Muscle of arm (tissue), 14 donors: ENCODE measurements at places on chromosomes 7 and 10. TPM values are rescaled to one million over a fixed set of nuclear protein-coding genes. Genes with fewer than 3 reads are reported as not detected.

DNA sequence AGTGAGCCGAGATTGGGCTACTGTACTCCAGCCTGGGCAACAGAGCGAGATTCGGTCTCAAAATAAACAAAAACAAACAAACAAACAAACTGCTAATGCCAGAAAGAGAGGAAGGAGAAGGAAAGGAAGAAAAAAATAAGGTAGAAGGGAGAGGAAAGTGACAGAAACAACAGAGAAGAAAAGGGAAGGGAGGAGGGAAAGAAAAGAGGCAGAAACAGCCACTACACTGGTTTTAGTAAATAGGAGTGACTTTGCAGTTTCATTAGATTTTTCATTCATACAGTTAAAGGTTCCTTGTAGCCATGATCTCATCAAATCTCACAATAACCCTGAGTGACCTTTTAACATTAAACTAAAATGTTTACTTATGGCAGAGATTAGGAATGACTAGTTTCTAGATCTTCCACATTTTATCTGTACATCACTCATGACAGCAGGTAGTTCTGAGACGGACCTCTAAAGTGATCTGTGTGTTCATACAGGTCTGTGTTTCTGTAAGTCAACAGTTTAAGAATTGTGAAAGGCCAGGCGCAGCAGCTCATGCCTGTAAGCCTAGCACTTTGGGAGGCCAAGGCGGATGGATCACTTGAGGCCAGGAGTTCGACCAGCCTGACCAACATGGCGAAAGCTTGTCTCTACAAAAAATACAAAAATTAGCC, 191.3 kb upstream of the KLF14 start:
- DNase-seq, result no peak

DNA sequence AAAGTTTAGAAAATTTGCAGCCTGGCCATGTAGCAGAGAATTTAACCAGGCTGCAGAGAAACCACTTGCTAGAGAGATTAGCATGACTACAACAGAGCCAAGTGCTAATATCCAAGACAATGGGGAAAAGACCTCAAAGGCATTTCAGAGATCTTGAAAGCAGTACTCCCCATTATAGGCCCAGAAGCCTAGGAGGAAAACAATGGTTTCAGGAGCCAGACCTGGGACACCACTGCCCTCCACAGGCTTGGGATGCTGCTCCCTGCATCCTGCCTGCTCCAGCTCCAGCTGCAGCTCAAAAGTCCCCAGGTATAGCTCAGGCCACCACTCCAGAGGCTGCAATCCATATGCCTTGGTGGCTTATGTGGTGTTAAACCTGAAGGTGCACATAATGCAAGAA, 101.5 kb upstream of the TMEM72 start:
- no peak for DNase-seq

DNA sequence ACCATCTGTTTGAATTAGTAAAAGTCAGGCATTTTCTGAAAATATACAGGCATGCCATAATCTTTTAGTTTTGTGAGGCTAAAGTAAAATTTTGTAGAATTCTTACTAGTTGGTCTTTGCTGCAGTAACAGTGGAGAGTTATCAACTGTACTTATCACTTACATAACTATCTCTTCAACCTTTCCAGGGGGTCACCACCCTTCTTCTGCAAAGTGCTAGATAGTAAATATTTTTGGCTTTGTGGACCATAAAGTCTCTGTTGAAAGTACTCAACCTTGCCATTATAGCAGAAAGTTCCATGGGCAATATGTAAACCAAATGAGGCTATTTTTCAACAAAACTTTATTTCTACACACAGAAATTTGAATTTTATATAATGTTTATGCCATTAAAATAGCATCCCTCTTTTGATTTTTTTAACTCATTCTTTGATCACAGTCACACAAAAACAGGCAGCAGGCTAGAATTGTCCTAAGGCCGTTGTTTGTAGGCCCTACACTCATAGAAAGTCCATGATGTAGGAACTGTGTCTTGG, 59.5 kb upstream of the KLF6 start:
- no peak for DNase-seq

DNA sequence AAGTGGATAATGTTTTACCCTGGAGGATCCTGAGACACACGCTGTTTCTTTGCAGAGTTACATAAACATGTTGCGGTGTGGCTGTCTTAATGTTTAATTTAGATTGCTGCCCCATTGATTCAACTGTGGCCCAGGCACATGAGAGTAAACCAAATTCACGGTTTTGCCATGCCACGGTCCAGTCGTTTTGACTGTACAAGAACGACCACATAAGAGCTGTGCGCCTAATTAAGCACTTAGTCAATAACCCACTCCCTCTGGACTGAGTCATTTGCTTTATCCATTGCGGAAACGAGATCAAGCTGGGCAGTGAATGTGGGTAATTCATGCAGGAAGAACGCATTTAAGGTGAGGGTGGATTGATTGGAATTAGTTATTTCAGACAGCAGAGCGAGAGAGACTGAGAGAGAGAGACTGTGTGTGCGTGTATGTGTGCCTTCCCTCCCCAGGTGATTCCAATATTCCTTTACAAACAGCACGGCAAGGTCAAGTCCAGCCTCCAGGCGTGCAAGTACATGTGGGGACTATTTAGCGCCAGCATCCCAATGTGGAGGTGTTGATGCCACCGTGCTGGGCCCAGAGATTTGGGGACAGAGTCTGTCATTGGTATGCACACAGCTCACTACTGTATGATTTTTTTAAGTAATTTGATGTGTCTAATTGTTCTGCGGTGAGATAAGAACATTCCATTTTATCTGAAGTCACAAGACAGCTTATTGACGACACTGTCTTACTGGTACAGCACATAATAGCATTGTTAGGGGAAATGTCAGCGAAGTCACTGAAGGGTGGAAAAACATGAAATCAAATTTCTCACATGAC, 8.4 kb upstream of the TEX36 start:
- DNase-seq, result no peak

DNA sequence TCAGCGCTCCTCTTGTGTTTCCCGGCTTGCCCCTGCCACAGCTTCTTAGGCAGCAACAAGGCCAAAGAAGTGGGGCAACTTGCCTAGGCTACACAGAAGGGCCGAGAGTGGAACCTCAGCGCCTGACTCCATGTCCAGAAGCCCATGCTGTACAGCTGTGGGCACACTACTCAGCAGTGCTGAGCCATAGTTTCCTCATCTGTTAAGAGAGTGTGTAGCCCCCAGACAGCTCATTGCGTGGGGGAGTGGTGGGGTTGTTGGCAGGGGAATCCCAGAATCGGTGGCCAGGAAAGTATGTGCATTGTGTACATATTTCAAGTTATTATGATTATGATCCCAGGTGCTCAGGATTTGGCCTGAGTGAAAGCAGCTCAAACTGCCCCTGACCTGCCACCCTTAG, 96.2 kb downstream of the CDH23 start:
- no peak for DNase-seq

DNA sequence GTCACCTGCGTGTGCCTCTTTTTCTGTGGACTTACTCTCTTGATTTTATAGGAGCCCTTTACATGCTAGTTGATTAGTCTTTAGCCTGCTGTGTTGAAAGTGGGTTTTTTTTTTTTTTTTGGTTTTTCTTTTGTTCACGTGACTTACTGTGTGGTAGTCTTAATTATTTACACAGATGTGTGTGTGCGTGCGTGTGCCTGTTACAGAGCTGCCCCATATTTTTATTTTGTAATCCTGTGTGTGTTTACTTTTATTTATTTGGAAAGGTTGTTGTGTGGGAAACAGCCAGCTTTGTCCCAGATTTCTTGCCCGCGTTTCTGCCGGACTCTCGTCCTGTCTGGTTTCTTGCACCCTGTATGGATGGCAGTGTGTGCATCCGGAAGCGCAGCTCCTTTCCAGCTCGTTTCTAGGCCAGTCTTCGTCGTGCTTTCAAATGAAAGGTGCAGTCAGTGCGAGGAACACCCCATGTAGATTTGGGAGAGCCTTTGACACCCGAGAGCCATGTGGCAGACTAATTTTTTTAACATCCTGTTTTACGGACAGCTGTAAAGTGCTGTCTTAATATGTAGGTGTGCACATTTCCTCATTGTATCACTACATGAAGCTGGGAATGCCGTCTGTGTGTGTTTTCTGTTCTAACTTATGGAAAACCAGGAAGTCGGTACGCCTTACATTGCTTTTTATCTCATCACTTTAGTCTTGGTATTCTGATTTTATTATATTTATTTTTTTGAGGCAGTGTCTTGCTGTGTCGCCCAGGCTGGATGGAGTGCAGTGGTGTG, 55.6 kb downstream of the DNAJB6 start:
- no peak for DNase-seq

DNA sequence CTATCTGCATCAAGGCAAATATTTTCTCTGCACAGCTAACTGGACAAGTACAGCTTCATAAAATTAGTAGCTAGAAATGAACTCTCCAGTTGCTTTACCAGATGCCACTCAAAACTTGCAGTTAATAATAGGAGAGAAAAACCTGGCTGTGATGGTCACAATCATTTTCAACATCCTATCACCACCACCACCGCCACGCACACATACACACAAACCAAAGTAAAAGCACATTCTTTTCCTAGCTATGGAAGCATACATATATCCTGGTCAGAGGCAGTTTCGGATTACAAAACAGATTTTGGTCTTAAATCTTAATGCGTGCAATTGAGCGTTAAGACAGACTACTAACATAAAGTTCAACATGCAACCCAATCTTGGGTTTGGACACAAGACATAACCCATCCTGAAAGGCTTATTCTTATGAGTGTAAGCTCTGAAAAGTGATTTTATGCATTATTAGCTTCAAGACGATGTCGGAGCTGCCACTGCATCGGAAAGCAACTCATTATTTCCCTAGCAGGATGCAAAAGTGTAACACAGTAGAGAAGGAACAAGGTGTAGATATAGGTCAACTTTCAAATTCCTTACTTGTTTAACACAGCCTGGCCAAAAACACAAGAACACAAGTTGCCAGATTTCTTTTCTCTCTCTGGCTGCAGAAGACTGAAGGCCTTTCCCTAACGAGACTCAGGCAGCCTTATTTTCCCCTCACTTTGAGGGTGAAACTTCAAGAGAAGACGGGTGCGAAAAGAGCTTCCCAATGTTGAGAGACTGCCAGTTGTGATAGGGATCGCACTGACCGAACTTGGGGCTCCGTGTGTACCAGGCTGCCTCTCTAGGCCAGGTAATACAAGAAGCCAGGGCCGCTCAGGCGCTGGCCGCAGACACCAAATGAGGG, 1.2 kb downstream of the CACUL1 start:
- DNase-seq, result no peak

DNA sequence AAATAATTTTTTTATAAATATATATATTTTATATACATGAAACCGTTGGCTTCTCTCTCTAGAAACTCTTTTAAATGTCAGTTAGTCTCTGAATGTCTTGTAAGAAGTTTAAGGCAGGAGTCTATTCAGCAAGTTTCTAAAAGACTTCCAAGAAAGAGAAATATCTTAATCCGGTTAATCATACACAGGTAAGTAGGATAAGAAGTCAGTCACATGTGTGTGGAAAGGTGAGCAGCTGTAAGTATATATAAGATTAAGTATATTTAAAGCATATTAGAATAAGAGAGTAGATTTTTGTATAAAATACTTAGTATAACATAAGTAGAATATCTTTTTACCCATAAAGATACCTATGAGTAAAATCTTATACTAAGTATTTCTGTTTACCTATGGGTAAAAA, 48.9 kb downstream of the AGBL3 start:
- no peak for DNase-seq

DNA sequence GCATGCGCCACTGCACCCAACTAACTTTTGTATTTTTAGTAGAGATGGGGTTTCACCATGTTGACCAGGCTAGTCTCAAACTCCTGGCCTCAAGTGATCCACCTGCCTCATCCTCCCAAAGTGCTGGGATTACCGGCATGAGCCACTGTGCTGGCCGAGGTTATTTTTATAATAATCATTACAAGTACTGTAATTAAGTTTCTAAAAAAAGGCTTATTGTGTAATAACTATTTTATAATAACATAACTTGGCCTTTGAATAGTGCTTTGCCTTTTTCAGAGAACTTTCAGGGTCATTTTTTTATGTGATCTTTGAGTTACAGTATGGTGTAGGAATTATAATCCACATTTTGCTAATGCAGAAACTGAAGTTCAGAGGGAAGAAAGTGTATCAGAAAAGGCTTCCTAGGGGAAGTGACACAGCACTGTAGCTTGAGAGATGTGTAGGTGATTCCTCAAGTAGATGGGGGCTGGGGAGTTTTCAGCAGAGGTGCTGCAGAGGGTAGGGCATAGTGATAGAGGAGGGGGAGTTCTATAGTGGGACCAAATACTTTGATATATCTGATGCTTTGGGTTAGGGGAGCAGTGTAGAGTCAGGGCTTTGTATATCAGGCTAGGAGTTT, 9.2 kb upstream of the SYPL1 start:
- no peak for DNase-seq

DNA sequence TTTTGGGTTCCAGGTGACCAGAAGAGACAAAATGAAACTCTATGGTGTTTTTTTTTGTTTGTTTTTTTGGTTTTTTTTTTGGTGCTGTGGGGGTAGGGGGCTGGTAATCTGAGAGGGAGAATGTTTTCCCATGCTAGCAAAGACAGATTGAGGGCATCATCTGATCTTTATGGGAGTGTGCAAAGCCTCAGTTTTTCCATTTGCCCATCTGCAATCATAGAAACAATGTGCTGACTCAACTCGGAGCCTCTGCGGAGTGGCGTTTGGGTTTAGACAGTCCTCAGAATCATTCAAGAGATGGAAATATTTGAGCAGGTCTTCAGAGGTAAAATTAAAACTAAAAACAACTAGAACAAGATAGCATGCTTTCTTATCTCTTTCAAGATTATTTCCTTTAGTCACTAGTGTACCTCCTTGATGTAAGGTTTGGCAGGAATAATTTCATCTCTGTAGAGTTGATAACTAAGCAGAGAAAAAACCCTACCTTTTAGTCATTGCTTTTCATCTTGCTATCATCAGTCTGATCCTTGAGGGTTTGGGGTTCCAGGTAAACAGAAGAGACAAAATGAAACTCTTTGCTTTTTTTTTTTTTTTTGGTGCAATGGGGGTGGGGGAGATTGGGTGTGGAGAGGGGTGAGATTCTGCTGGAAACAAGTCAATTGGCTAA, 18.0 kb downstream of the CNNM2 start:
- no peak for DNase-seq

GRCh38 chr10:75070476-75070875, 41.0 kb upstream of the SAMD8 start:
- DNase-seq, result no peak

DNA sequence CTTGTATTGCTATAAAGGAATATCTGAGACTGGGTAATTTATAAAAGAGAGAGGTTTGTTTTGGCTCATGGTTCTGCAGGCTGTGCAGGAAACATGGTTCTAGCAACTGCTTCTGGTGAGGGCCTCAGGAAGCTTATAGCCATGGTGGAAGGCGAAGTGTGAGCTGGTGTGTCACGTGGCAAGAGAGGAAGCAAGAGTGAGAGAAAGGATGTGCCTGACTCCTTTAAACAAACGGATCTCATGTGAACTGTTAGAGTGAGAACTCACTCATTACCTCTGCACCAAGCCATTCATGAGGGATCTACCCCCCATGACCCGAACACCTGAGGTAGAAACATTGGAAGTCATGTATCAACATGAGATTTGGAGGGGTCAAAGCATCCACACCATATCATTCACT, 7.7 kb upstream of the ITPRIP start:
- DNase-seq, result no peak

GRCh38 chr7:4713183-4713784, 31.2 kb downstream of the FOXK1 start:
- DNase-seq, result no peak

The EGR2 gene
- polyA plus RNA-seq, result 6.8 TPM

The ACHE gene
- polyA plus RNA-seq, result 126 TPM

The PLPP4 gene
- polyA plus RNA-seq, result not detected

The SPAM1 gene
- not detected for polyA plus RNA-seq

The PRR15 gene
- not detected for polyA plus RNA-seq

The PAX2 gene
- polyA plus RNA-seq, result 0.16 TPM

The MPP7 gene
- polyA plus RNA-seq, result 2.7 TPM

The SPDYE2B gene
- 5.7 TPM for polyA plus RNA-seq
